ENCODE measurements at places on chromosomes 2 and 18.

GRCh38 chr2:74436848-74437695 lies 4.7 kb downstream of the RTKN start:
- DNase-seq, result no peak

DNA sequence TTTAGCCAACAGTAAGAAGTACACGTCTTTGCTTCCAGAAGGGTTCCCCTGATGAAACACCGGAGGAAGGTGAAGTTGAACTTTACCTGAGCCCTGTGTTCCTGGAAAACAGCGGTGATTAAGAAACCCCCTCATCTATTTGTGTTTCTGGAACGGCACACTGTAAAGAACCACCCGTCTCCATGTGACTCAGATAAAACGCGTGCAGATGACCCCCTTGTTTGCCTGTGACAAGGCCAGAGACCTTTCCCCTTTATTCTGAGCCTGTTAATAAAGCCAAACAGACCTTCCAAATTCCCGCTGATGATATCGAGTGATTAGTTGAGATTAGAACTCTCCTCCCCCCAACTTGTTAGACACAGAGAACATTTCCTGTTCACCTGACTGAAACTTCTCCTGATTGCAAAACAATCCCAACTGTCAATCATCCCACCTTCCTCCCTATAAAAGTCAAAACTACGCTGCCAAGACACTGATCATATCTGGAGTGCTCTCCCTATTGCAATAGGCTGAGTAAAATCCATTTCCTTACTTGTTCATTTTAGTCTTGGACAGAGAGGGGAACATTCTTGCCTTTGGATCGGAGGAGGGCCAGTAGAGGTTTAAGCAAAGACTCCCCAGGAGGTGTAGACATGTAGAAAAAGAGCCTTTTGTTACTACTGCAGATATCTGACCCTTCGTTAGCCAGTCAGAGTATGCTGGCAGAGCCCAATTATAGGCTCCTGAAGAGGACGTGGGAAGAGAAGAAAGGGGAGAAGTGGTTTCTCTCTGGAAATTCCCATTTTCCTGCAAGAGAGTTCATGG lies 914 bp upstream of the IWS1 start:
- DNase-seq, result no peak

DNA sequence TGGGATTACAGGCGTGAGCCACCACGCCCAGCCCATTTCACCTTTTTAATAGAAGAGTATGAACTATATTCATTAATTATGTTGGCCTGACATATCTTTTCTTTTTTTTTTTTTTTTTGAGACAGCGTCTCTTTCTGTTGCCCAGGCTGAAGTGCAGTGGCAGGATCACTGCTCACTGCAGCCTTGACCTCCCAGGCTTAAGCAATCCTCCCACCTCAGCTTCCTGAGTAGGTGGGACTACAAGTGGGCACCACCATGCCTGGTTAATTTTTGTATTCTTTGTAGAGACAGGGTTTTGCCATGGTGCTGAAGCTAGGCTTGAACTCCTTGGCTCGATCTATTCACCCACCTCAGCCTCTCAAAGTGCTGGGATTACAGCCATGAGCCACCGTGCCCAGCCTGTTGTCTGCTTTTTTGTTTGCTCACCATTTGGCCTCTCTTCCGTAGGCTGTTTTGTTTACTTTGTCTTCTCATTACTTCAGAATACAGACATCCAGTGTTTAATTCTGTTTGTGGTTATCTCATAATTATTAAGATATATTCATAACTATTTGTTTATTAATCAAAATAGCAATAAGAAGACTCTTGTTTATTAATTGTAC lies 16.3 kb upstream of the CDH2 start:
- no peak for DNase-seq

DNA sequence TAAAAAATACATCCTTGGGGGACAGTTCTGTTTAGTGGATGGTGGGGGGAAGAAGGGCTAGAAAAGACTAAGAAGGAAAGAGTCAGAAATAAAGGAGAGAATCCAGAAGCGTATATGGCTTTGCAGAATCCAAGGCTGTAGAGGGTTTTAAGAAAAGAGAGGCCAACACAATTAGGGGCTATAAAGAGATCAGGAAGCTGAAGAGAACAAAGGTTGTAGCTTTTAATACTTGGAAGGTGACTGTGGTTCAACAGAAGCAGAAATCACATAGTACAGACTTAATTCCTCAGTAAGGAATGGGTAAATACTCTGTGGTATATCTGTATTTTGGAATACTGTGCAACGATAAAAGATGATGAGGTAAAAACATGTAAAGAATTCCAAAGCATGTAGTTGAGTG lies 286.4 kb downstream of the AGPS start:
- no peak for DNase-seq

DNA sequence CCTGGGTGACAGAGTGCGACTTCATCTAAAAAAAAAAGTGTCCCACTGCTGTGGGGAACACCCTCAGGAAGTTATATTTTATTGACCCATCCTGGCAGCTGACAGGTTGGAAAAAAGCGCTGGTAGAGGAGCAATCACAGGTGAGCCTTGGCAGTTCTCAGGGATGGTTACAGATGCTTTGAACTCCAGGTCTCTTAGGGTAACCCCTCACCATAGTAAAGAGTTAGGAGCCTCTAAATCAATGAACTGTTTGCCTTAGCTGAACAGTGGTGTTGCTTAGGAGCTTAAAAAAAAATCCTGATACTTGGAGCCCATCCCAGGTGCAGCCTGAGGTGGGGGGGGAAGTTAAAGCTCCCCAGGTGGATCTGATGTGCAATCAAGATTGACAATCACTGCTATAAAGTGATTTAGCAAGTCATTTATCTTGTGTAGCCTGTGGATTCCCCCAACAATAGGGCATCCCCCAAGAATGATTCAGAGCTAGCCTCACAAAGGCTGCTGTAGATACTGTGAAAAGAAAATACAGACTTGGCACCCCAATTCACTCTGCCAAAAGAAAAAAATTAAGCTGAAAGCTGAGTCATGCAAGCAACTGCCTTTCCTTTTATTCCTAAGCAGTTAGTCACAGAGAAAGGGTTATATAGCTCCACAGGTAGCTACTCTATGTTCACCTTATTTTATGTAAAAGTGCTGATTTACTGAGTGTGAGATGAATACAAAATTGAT lies 14.8 kb downstream of the SLC16A14 start:
- DNase-seq, result no peak

GRCh38 chr2:139367416-139367815 lies 587.2 kb upstream of the NXPH2 start:
- DNase-seq, result no peak

DNA sequence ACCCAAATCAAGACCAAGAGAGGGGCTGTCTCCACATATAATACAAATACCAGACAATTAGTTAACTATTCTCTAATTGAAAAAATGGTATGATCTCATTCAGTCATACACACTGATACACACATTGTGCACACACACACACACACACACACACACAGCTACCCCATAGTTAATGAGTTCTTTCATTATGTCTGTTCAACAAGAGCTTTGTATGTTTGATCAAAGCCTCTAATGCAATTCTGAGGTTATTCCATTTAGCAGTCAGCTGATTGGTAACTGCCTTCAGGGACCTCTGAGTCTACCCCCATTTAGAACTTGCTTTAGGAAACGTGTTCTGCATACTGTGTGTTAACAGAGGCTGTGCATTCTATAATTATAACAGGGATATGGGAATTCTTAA lies 741.4 kb upstream of the LRRTM4 start:
- DNase-seq, result no peak

- DNase-seq, result no peak
Observed at GRCh38 chr18:56807901-56808300, 156.7 kb downstream of the WDR7 start.

GRCh38 chr2:99827296-99827999 lies 314.9 kb downstream of the AFF3 start:
- no peak for DNase-seq

DNA sequence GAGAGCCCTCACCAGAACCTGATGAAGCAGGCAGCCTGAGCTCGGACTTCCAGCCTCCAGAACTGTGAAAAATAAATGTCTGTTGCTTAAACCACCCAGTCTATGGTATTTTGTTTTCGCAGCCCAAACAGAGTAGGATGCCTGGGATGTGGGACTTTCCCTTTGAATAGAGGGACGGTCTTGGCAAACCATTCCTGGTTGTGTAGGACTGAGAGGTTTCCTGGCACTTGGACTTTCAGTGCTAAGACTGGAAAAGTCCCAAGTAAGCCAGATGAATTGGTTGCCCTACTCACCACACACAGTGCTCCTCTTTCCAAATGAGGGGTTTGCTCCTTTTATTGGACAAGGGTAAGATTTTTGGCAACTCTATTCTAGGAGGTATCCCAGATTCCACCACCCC lies 46.8 kb upstream of the ACMSD start:
- no peak for DNase-seq

- DNase-seq, result no peak
Observed at GRCh38 chr2:35929551-35929950, 426.0 kb upstream of the CRIM1 start.

DNA sequence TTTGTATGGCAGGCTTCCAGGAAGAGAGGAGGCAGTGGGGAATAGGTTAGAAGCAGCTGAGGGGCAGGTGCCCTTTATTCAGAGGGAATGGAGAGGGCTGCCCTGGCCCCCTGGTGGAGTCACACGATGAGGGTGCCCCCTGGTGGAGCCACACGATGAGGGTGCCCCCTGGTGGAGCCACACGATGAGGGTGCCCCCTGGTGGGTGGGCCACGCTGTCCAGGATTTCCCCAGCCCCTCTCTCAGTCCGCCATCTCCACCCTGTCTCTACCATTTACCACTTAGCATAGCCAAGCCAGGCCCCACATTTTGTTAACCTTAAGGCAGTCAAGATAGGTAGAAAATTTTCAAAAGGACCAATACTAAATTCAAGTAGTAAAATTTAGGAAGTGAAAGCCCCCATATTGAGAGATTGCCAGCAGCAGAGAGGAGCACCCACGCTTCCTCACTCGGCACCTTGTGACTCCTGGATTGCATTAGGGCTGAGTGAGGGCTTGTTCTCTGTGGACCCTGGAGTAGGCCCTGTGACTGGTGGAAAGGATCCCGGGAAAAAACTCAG lies 10.4 kb upstream of the FAM228A start:
- DNase-seq, result peak; percentile 29

- no peak for DNase-seq
Observed at GRCh38 chr18:36195427-36196122, 8.3 kb downstream of the MOCOS start.

DNA sequence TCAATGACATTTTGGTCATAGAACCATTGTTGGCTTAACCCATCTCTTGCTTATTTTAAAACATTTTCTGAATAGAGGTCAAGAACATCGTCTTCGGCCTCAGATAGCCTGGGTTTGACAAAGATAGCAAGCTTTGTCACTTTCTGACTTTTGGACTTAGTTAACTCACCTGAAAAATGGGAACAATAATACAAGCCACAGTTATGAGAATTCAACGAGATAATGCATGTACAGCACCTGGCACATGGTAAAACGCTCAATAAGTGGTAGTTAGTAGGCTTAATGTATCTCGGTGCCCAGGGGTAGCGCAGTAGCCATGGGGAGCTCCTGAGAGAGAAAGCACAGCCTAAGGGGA lies 446 bp upstream of the COPS7B start:
- DNase-seq, result no peak

GRCh38 chr2:179050755-179051154 lies 818 bp upstream of the CCDC141 start:
- no peak for DNase-seq

GRCh38 chr2:230925443-230925878 lies 419 bp upstream of the GPR55 start:
- peak; percentile 57 for DNase-seq

GRCh38 chr2:222160944-222161343 lies 137.9 kb downstream of the PAX3 start:
- no peak for DNase-seq

DNA sequence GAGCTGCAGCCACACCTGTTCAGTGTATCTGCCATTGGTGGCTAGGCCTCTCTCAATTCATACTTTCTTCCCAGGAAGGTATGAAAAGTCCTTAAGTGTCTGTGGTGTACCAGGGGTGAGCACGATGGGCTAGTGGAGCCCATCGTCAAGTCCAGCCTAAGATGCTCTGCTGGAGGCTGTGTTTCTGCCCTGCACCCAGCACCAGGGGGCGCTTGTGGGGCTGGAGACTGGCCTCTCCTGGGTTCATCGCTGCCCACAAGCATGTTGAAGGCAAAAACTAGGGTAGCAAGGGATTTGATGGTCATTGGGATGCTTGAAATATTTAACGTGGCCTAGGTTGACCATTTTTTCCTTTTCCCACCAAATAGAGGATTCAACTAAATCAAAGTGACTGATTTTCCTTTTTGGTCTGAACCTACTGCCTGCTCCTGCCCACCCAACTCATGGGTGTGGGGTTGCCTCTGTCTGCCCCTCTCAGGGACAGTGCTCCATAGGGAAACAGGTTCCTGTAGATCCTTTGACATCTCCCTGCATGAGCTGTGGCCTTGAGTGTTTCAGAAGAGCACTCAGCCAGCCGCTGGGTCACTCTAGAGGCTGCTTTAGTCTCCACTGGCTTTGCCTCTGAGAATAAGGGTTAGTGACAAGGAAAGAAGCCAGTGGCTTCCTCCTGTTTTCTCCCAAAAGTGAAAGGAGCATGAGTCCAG lies 59.0 kb downstream of the TPGS2 start:
- no peak for DNase-seq

GRCh38 chr2:151374436-151374835 lies 17.0 kb downstream of the TNFAIP6 start:
- DNase-seq, result no peak

DNA sequence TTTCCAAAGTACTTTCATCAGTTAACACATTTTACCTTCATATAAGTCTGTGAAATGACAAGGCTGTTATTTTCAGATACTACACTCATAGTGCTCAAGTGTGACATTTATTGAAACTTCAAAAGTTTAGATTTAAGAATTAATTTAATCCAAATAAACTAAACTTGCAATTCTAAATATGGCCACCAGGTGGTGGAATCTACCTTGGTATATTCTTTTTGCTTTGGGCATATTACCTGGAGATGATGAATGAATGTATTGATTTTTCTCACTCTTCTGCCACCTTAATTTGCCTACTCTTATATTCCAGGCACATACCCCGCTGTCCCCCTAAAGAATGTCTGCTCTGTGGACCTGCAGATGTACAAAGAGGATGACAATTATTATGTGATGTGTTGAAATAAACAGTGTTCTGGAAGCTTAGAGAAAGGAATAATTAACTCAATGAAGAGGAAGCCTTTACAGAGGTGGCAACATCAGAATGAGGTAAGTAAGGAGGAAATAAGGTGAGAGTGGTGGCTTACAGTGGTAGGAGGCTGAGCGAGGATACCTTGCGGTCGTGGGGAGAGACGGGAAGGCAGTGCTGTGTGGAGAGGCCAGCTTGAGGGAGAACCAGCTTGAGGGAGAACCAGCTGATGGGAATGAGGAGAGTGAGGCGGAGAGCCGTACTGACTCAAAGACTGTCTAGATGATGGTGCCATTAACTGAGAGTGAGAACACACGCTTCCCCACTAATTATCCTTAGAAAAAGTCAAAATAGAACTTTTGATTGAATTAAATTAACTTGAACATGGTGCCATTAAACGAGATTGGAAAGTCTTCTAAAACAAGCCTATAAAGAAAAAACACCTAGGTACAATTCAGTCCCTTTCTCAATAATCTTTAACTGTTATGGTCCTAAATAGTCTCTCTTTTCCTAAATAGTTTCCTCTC lies 179.5 kb downstream of the CELF4 start:
- no peak for DNase-seq

GRCh38 chr2:108620656-108621055 lies 86.4 kb downstream of the LIMS1 start:
- no peak for DNase-seq

GRCh38 chr18:907115-907884 lies 2.6 kb downstream of the ADCYAP1 start:
- DNase-seq, result no peak

Measured in T-helper 2 cell (primary cell).